ENCODE measurements at places on chromosomes 3 and 15.

GRCh38 chr3:173173652-173174051 lies 32.6 kb upstream of the SPATA16 start:
- DNase-seq = no peak

- no peak for DNase-seq
Measured at GRCh38 chr15:69468241-69469121, 15.9 kb downstream of the RPLP1 start.

DNA sequence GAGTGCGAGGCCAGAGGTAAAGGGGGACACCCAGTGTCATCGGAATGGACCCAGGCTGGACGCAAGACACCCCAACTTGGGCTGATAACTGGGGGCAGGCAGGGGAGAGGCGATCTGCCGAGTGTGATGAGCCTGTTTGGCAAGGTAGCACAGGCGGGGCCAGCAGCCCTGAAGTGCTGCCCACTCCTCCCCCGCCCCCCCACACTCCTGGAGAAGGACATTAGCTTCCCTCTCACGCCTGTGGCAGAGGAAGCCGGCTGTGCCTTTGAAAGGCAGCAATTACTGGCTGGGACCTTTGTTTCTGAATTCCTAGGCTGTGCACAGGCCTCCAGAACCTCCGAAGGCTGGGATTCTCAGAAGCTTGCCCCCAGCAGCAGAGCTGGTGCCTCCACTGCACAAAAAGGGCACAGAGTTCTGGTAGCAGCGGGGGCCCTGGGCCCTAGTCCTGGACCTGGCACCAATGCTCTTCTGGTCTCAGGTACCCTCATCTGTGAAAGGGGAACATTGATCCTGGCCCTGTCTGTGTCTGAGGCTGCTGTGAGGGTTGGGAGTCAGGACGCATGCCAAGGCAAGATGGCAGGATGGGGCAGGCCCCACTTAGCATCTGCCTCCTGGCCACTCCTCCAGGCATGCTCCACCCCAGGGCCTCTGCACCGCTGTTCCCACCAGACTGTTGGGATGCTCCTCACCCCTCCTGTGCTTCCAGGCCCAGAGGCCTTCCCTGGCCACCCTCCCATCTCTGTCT lies 28.6 kb downstream of the IQSEC1 start:
- DNase-seq = no peak

DNA sequence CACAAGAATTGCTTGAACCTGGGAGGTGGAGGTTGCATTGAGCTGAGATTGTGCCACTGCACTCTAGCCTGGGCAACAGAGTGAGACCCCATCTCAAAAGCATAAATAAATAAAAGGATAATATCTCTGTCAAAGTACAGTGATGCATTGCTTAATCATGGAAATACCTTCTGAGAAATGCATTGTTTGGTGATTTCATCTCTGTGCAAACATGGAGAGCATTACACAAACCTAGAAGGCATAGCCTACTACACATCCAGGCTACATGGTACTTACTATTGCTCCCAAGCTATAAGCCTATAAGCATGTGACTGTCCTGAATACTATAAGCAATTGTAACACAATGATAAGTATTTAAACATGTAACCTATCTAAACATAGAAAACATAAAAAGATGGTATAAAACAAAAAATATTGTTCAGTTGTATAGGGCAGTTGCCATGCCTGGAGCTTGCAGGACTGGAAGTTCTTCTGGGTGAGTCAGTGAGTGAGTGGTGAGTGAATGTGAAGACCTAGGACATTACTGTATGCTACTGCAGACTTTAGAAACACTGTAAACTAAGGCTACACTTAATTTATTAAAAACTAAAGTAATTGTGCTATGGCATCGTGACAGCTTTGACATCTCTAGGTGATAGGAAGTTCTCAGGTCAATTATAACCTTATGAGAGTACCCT lies 93.6 kb upstream of the SNRPN start:
- DNase-seq = no peak

DNA sequence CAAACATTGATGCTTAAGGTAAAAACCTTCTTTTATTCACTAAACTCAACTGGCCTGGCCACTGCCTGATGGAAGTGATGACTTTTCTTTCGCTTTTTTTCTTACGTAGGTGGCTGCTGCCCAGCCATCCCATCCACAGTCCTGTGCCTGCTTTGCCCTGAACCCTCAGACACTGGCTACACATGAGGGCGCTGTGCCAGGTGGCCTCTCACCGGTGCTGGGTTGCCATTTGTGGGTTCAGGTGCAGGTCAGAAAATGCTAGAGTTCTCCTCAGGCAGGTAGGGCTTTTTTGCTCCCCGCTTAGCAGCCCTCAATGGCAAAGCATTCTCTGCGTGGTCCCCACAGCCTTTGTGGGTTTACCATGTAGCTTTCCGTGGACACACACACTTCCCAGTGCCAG lies 88.3 kb upstream of the PRR23E start:
- no peak for DNase-seq

DNA sequence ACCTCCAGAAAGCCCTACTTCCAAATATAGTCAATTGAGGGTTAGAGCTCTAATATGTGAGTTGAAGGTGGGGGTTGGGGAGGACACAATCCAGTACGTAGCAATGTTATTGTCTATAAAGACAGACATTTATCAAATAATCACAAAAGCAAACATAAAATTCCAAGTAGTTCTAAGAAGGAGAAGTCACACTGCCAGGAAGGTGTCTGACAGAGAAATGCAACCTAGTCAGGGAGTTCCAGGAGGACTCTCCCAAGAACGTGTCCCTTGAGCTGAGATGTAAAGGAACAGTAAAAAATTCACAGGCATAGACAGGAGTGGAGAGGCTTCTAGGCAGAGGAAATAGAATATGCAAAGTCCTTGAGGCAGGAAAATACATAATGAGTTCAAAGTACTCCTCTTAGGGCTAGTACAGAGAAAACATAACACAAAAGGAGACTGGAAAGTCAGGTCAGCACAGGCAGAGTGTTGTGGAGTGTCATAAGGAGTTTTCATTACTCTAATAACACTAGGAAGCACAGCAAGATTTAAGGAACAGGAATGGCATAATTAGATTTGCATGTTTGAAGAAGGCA lies 277.6 kb upstream of the STT3B start:
- no peak for DNase-seq

DNA sequence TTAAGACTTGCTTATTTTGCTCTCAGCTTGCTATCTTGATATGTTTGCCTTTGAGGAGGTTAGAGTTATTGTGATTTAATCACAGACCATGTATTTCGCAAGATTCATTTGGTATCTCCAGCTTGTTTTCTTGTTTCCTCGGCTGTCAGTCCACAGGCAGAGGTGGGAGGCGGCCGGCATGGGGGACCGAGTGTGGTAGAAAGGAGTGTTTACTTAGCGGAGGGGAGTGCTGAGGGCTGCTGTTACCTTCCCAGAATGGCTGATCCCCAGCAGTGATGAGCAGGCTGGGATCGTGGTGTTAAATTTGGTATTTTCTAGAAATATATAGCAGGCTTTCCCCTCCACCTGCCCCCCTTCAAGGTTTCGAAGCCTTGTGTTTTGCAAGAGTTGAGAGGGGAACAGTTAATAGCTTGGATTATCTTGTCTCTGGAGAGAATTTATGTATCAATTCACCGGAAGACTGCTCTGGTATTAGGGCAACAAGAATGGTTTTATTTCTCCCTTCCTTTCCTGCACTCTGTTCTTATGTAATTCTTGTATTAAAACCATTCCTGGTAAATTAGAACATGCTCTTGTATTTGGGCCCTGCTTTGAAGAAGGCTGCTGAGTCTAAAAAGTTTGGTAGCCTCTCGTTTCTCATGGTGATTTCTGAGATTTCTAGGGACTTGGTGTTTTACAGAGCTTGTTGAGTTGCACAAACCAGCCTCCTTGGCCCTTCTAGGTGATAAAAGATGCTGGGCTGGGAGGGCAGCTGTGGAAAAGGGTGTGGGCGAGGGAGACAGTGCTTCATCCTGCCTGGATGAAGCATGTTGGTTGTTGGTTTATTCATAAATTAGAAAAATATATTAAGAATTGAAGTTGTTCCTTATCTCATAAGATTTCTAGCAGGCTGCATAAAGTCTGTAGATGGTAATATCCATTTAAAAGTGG lies 151.4 kb downstream of the IGF1R start:
- no peak for DNase-seq

- DNase-seq = no peak
Measured at GRCh38 chr3:153952091-153952490, 169.1 kb upstream of the ARHGEF26 start.

DNA sequence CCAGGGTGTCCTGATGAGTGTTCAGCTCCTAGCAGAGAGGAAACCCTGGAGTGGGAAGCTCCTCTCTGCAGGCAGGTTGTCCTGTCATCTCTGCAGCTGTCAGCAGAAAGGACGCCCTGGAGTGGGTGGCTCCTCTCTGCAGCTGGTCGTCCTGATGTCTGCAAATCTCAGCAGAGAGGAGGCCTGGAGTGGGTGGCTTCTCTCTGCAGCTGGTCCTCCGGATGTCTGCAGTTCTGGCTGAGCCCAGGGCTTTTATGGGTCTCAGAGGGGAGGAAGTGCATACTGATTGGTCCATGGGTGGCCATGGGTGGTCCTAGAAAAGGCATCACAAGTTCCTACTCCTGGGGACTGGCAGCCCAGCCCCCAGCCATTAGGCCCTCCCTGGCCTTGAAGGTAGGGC lies 102.6 kb upstream of the BNIP2 start:
- no peak for DNase-seq

GRCh38 chr3:31354373-31354772 lies 178.4 kb upstream of the STT3B start:
- DNase-seq = no peak

- DNase-seq = no peak
Measured at GRCh38 chr3:128459461-128459820, 7.2 kb downstream of the DNAJB8 start.

DNA sequence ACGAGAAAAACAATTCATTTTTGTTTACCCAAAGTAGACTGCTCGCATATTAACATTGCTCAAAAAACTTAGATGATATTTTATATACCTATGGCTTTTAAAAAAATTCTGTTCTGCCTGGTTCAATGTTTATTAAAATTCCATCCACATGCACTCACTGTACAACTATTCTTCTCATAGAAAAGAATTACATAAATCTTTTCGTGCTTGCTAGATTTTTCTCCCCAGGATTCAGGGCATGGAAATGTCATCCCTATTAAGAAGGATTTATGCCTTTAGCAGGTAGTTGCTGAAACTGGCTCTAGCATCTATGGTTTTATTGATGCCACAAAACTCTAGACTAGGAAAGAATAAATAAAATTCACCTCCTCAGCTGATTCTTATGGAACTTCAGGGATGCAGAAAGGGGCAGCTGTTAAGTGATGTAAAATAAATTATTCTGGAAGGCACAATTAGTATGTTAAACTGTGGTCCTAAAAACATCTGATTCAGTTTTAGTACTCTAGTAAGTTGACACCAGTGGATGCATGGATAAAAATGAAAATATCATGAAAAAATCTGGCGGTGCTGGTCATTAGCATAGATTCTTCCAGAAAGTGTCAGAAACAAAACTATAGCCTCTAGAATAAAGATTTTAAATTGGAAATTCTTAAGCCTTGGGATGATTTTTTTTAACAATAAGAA lies 41.6 kb downstream of the AAGAB start:
- DNase-seq = no peak

DNA sequence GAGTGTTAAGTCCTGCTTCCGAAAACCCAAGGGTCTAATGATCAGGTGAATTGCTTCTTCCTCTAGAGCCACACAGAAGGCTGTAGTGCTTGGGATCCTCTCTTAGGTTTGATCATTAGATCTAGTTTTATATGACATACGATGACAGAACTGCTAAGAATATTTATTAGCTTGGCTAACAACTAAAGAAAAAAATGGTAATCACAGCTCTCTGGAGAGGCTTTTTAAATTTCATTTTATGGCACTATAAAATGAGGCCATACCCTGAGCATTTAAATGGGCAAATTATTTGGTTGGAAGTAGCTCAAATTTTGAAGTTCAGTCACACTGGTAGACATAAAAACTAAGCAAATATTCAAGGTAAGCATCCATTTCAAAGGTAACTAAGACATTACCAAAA lies 482.5 kb upstream of the WNT5A start:
- DNase-seq = no peak

- DNase-seq = peak; percentile 57
Measured at GRCh38 chr15:40344631-40345120, 3.9 kb upstream of the CCDC9B start.

DNA sequence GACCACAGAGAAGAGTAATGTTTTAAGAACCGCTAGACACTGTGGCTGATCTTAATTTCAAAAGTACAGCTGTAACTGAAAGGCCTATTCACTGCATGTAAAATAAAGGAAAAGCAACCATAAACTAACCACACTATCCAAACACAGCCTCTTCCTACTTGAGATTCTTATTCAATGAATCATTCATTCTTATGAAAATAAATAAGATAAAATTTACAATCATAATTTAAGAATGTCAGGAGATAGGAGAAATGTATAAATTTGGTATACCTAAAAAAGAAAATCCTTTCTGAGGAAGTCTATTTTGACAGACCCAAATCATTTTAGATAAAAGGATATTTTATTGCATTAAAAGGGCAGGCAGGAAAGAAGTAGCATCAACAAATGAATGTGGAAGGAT lies 533.5 kb upstream of the ZNF385D start:
- no peak for DNase-seq

- DNase-seq = no peak
Measured at GRCh38 chr3:192819001-192819569, 91.7 kb upstream of the FGF12 start.

DNA sequence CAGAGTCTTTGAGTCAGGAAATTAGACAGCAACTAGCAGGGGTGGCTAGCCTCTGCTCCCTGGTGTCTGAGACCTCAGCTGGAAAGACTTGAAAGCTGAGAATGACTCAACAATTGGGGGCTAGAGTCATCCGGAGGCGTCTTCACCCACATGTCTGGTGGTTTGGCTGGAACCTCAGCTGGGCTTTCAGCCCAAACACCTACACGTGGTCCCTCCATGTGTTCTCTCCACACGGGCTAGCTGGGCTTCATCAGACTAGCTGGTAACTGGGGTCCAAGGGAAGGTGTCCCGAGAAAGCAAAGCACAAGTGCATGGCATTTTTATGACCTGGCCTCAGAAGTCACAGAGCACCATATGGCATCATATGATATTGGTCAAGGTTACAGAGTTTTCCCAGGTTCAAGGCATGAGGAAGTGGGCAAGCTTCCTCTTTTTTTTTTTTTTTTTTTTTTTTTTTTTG lies 19.9 kb upstream of the ABHD2 start:
- no peak for DNase-seq

- no peak for DNase-seq
Measured at GRCh38 chr15:77096541-77096940, 25.6 kb upstream of the TSPAN3 start.

- DNase-seq = no peak
Measured at GRCh38 chr3:23872330-23872729, 44.5 kb downstream of the NKIRAS1 start.

- DNase-seq = no peak
Measured at GRCh38 chr15:41407341-41407740, 5.0 kb upstream of the NDUFAF1 start.
